ENCODE measurements at places on chromosomes 5 and 9.

DNA sequence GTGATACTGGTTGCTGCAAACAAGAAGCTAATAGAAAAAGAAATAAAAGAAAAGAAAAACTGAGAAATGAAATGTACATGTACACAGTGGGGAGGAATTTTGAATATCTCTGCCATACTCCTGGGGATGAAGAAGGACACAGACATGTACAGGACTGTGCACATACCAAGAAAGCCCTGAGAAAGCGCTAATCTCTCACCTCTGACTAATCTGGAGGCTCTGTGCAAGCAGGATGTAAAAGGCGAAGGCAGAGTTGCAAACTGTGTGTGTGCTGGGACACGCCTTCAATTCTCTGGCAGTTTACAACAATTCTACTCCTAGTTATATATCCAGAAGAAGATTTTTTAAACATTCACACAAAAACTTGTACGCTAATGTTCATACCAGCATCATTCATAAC lies 211.4 kb downstream of the KIAA0825 start:
- H3K27ac ChIP-seq = no peak overlapping the region
- DNase-seq = no peak
- H3K36me3 ChIP-seq = no peaks in the 10 kb centered on the region
- H3K4me1 ChIP-seq = no peaks in the 10 kb centered on the region

DNA sequence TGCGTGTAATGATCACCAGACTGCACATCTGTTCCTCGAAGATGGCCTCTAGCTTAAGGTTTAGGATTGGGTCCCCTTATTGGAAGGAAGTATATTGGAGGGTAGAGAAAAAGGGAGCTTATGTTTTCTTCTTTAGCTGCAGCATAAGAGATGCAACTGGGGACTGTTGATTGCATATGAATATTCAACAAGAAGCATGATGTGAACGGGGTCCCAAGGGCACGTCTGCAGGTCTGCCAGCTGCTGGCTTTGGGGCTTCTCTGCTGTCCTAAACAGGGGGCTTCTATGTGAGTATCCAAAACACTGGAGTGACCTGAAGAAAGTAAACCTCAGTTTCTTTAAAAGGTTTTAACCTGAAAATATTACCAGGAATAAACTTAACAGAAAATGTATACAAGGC lies 3.6 kb upstream of the BNIP1 start:
- no peak for DNase-seq
- no peak overlapping the region for H3K4me3 ChIP-seq
- H3K4me1 ChIP-seq = peaks cover 13% of the 10 kb centered on the region
- peaks cover 30% of the 10 kb centered on the region for H3K36me3 ChIP-seq
- H3K27ac ChIP-seq = no peak overlapping the region
- no peaks in the 10 kb centered on the region for H3K27me3 ChIP-seq

GRCh38 chr5:129199308-129199707 lies 104.8 kb downstream of the ISOC1 start:
- H3K27ac ChIP-seq = no peak overlapping the region
- H3K4me1 ChIP-seq = no peaks in the 10 kb centered on the region
- H3K36me3 ChIP-seq = no peaks in the 10 kb centered on the region
- no peak overlapping the region for H3K4me3 ChIP-seq

GRCh38 chr9:6793203-6793602 lies 35.4 kb downstream of the KDM4C start:
- H3K36me3 ChIP-seq = peaks cover 18% of the 10 kb centered on the region
- H3K4me1 ChIP-seq = peaks cover 6% of the 10 kb centered on the region
- no peaks in the 10 kb centered on the region for H3K27me3 ChIP-seq
- DNase-seq = no peak
- no peak overlapping the region for H3K27ac ChIP-seq

DNA sequence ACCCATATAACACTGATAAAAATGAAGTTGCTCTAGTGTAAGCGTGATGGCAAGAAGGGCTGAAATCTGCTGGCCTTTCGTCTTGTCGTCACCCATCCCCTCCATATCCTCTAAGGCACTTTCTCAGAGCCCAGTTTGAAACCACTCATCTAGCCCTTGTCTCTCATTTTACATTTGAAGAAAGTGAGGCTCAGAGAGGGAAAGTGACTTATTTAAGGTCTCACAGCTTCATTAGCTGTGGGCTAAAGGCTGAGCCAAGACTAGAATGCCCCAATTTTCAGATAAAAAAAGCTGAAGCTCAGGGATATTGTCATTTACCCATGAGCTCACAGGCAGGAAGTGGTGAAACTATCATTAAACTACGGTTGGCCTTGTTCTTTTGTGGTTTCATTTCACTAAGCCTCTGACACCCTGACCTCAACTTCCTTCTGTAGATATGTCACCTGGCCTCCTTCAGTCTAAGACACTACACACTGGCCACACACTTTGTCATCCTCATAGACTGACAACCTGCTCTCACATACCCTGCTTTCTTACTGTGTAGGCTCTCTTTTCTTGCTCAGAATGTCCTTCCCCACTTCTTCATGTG lies 176.7 kb upstream of the DMAC1 start:
- no peaks in the 10 kb centered on the region for H3K27me3 ChIP-seq
- no peaks in the 10 kb centered on the region for H3K36me3 ChIP-seq
- H3K27ac ChIP-seq = peak overlapping the region; percentile 34
- H3K4me1 ChIP-seq = no peaks in the 10 kb centered on the region
- DNase-seq = no peak

GRCh38 chr9:3361116-3361515 lies 164.7 kb downstream of the RFX3 start:
- no peak for DNase-seq
- no peaks in the 10 kb centered on the region for H3K4me1 ChIP-seq
- H3K36me3 ChIP-seq = no peaks in the 10 kb centered on the region
- H3K4me3 ChIP-seq = no peak overlapping the region

DNA sequence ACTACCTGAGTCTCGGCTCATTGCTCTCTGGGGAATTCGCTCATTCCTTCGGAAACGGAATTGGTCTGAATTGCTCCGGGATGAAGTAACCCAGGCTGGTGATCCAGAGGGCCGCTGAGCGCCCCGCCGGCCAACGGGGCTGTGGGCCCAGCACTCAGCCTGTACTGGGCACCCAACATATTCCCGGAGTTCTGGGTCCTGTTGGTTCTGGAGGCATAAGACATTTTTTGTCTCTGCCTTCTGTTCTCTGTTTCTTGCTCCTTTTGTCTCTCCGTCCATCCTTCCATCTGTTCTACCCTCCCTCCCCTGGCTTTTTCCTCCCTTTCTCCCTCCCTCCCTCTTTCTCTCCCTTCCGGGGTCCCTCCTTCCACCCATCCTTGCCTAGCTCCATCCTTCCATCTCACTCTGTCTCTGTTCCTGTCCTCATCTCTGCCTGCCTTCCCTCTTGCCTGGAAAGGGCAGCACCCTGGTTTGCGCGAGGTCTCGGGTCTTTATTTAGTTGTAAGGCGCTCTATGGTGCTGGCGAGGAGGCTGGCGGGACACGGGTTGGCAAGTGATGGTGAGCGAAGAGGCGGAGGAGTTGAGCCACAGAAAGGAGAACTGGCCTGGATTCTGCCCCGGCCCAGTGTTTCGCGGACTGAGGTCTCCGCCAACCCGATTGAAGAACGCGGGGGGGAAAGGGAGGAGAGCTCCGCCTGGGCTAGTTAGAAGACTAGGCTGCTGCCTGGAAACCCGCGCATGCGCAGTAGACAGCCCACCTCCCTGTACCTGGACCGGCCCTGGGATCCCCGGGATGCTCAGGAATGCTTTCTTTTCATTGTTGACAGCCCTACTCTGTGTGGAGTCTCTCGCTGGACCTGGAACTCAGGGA lies 1468.0 kb downstream of the FOXD4L5 start:
- peak overlapping the region; percentile 20 for H3K4me3 ChIP-seq
- no peaks in the 10 kb centered on the region for H3K4me1 ChIP-seq
- no peak overlapping the region for H3K27ac ChIP-seq
- no peaks in the 10 kb centered on the region for H3K36me3 ChIP-seq
- no peaks in the 10 kb centered on the region for H3K27me3 ChIP-seq

GRCh38 chr9:117815948-117816347 lies 111.7 kb downstream of the TLR4 start:
- H3K27me3 ChIP-seq = no peaks in the 10 kb centered on the region
- no peak overlapping the region for H3K27ac ChIP-seq
- no peaks in the 10 kb centered on the region for H3K4me1 ChIP-seq
- no peak for DNase-seq

GRCh38 chr9:37784291-37784615 lies 611 bp downstream of the EXOSC3 start:
- DNase-seq = no peak
- H3K36me3 ChIP-seq = peaks cover 46% of the 10 kb centered on the region
- H3K27me3 ChIP-seq = no peaks in the 10 kb centered on the region
- peak overlapping the region; percentile 90 for H3K27ac ChIP-seq
- H3K4me1 ChIP-seq = peaks cover 4% of the 10 kb centered on the region
- H3K4me3 ChIP-seq = peak overlapping the region; percentile 93

DNA sequence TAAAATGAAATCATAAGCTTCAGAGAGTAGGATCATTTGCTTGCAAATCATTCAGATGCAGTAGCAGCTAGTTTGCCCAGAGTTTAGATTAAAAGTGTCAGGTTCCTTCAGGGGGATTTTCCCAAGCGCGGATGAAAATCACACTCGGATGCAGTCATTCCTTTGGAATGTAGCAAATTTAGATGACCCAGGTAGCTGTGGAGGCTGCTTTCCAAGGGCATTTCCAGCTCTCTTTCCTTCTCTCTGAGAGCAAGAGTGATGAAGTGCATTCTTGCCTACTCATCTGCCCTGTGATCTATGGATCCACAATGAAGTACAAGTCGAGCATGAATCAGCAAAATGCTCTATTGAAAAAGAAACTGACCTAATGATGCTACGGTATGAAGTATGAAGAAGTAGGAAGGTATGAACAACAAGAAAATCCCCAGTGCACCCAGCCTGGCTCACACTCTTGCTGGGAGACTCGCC lies 200.2 kb downstream of the PLK2 start:
- peak overlapping the region; percentile 22 for H3K27ac ChIP-seq
- no peak overlapping the region for H3K4me3 ChIP-seq
- H3K27me3 ChIP-seq = no peaks in the 10 kb centered on the region
- peaks cover 5% of the 10 kb centered on the region for H3K4me1 ChIP-seq

- peaks cover 16% of the 10 kb centered on the region for H3K4me1 ChIP-seq
- no peak overlapping the region for H3K4me3 ChIP-seq
- H3K36me3 ChIP-seq = no peaks in the 10 kb centered on the region
- DNase-seq = no peak
- H3K27me3 ChIP-seq = no peaks in the 10 kb centered on the region
- no peak overlapping the region for H3K27ac ChIP-seq
These were observed 2.0 kb downstream of the GALNT12 start for GRCh38 chr9:98809311-98810101.

GRCh38 chr5:135015942-135016341 lies 18.1 kb downstream of the PITX1 start:
- DNase-seq = no peak
- no peaks in the 10 kb centered on the region for H3K36me3 ChIP-seq
- no peaks in the 10 kb centered on the region for H3K4me1 ChIP-seq
- H3K27me3 ChIP-seq = no peaks in the 10 kb centered on the region

DNA sequence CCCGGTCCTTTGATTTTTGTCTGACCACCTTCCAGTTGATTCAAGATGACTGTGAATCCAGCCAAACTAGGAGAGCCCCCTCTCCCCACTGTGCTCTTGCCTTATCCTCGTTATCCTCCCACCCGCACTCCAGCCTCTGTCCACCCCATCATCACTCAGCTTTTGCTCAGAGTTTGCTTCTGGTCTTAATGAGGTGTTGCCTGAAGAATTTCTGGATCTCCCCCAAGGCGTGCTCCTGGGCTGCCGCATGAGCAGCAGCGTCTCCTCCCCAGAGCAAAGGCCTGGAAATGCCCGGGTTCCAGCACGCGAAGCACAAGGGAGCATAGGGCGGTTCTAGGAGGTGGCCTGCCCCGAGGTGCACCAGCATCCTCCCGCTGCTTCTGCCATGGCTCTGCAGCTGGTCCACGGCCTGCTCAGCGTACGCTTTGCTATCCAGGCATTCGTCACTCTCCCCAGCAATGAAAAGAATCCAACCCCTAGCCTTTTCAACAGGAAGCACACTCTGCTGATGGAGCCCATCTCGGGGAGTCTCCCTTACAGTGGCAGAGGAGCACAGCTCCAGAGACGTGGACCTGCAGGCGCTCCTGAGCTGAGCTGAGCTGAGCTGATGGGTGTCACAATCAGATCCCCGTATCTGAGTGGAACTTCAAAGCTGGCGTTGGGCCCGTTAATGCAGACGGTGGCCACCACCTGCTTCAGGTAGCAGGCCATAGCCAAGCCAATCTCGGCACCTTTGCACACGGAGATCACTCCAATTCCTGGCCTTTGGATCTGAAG lies 50.7 kb downstream of the BAAT start:
- no peak for DNase-seq
- no peaks in the 10 kb centered on the region for H3K36me3 ChIP-seq
- H3K27ac ChIP-seq = no peak overlapping the region
- no peaks in the 10 kb centered on the region for H3K27me3 ChIP-seq

DNA sequence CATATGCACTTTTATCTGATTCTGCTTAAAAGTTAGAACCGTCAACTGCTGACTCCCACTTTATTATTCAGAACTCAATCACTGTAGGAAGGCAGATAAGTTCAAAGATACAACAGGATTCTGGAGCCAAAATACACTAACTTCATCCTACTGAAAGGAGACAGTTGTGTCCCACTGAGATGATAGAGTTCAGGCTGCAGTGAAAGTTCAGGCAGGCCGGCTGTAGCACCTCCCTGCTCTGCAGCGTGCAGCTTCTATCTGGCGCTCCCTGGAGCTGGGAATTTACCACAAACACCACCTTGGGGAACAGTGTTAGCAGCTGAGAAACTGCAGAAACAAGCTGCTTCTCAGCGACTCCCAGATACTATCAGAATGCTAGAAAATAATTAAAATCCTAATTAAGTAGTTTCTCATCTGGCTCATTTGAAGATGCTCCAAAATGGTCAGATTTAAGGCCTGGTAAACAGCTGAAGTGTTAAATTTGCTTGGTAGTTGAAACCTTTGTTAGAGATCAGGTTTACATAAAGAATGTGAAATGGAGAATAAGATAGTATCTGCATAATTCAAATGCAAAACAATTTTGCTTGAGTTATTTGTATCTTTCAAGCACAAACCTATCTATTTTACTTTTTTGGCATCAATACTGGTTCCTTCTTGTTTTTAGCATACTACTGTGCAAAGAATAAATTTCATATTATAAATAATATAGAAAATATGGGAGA lies 52.3 kb upstream of the CNTLN start:
- H3K4me1 ChIP-seq = no peaks in the 10 kb centered on the region
- no peaks in the 10 kb centered on the region for H3K36me3 ChIP-seq
- no peak overlapping the region for H3K27ac ChIP-seq
- DNase-seq = no peak
- no peaks in the 10 kb centered on the region for H3K27me3 ChIP-seq
